Epithelial cell of umbilical artery (primary cell): ENCODE measurements at places on chromosomes 4 and X. TPM values are rescaled to one million over a fixed set of nuclear protein-coding genes. Genes with fewer than 3 reads are reported as not detected.

Gene NXF2B
- total RNA-seq = not detected in 2 replicates

Gene TMEM150C
- 3.2 TPM in 2 replicates for total RNA-seq

Gene ODAM
- total RNA-seq = not detected in 2 replicates

Gene KLKB1
- total RNA-seq = not detected in 2 replicates

Gene PPEF1
- not detected in 2 replicates for total RNA-seq

Gene DCAF8L2
- 0.32 and 0.46 TPM in 2 replicates for total RNA-seq

Gene SAGE1
- not detected in 2 replicates for total RNA-seq

Gene MORC4
- total RNA-seq = 12.0 and 17.3 TPM in 2 replicates

Gene SRPX
- total RNA-seq = 66.0 and 102 TPM in 2 replicates

Gene STPG2
- total RNA-seq = not detected in 2 replicates

Gene PITX2
- 0.65 and 1.2 TPM in 2 replicates for total RNA-seq

Gene NAA10
- 89.0 and 130 TPM in 2 replicates for total RNA-seq

Gene RNF212
- total RNA-seq = 0.32 and 0.91 TPM in 2 replicates

Gene LRRC66
- total RNA-seq = under 0.01 and 0.30 TPM in 2 replicates

Gene AVPR2
- total RNA-seq = 0.46 TPM in 1 of 2 replicates, not detected in the other

Gene EGF
- under 0.01 and 0.15 TPM in 2 replicates for total RNA-seq

Gene STBD1
- 1.7 and 1.9 TPM in 2 replicates for total RNA-seq

Gene LIMCH1
- 7.5 and 13.2 TPM in 2 replicates for total RNA-seq

Gene SYTL4
- 20.4 and 33.1 TPM in 2 replicates for total RNA-seq

Gene SERTM2
- 2.3 TPM in 1 of 2 replicates, not detected in the other for total RNA-seq

Gene RPL9
- total RNA-seq = 2,841 and 4,307 TPM in 2 replicates

Gene FGA
- not detected in 2 replicates for total RNA-seq

Gene OGT
- 73.1 and 101 TPM in 2 replicates for total RNA-seq

Gene IL13RA1
- total RNA-seq = 49.5 and 52.6 TPM in 2 replicates

Gene GABRB1
- not detected in 2 replicates for total RNA-seq

Gene RAB41
- total RNA-seq = not detected in 2 replicates

Gene GIMD1
- total RNA-seq = not detected in 2 replicates

Gene CPXCR1
- total RNA-seq = not detected in 2 replicates

Gene SERPINA7
- total RNA-seq = not detected in 2 replicates

Gene FAM114A1
- 145 and 237 TPM in 2 replicates for total RNA-seq

Gene CABS1
- total RNA-seq = not detected in 2 replicates

Gene FOXR2
- not detected in 2 replicates for total RNA-seq
